ENCODE measurements at places on chromosomes 5 and 9.

GRCh38 chr9:134853893-134854292 lies 26.7 kb upstream of the FCN2 start:
- no peak for DNase-seq

DNA sequence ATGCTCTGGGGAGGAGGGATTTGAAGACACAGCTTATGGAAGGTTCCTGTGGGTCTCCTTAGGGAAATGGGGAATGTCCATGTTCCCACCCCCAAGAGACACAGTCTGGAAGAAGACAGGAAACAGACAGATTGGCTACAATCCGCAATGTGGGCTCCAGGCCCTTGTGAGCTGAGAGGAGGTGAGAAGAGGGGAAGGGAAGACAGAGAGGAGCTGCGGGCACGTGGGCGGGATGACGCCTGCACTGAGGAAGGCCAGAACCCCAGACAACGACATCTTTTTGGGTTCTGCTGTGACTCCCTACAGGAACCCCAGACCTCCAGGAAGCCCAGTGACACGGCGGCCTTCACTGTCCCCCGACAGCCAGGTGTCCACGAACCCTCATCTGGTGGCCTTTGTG lies 29.9 kb upstream of the NKD2 start:
- DNase-seq: no peak

DNA sequence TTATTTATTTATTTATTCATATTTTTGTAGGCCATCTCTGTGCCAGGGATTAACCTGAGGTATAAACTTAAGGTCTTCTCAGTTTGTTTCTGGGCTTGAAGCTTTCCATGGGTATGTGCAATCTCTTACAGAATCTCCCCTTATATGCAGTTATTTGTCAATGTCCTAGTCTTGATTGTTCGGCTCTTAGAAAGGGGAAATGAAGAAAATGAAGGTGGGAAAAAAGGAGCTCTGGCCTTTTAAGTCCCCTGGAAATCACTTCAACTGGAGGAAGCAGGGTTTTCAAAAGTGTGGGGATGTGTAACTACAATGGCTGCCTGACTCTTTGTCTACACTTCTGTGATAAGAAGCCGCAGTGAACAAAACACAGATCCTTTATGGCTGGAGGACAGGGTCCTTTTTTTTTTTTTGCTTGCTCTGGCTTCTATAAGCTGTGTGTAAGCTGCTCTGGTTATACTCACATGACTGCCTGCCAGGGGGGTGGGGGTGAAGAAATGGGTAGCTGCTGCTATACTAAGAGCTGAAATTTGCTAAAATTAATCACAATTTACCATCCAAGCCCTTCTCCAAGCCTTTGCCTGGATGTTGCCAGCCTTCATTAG lies 33.7 kb downstream of the CENPP start:
- DNase-seq: no peak

GRCh38 chr5:157951673-157952373 lies 92.9 kb upstream of the CLINT1 start:
- DNase-seq: no peak

DNA sequence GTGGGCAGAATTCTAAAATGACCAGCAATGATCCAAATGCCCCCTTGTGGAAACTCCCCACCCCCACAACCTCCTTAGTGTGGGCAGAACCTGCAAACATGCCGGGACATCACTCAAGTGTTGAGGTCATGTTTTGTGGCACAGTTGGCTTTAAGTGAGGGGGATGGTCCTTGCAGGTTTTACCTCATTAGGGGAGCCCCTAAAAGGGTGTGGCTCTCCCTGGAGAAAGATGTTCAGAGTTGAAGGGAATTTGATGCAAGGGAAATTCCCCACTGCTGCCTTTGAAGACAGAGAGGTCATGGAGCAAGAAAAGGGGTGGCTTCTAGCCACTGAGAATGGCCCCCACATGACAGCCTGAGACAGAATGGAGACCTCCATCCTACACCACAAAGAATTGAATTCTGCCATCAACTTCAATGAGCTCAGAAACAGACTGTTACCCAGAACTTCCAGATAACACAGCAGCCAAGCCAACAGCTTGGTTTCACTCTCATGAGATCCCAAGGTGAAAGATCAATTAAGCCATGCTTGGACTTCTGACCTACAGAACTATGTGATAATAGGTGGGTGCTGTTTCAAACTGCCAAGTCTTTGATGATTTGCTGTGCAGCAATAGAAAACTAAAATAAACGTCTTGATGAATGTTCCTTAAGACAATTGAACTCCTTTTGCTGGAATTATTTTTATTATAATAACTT lies 103.4 kb downstream of the MED10 start:
- no peak for DNase-seq

- DNase-seq: no peak
Measured at GRCh38 chr9:12652973-12653372, 40.2 kb upstream of the TYRP1 start.

DNA sequence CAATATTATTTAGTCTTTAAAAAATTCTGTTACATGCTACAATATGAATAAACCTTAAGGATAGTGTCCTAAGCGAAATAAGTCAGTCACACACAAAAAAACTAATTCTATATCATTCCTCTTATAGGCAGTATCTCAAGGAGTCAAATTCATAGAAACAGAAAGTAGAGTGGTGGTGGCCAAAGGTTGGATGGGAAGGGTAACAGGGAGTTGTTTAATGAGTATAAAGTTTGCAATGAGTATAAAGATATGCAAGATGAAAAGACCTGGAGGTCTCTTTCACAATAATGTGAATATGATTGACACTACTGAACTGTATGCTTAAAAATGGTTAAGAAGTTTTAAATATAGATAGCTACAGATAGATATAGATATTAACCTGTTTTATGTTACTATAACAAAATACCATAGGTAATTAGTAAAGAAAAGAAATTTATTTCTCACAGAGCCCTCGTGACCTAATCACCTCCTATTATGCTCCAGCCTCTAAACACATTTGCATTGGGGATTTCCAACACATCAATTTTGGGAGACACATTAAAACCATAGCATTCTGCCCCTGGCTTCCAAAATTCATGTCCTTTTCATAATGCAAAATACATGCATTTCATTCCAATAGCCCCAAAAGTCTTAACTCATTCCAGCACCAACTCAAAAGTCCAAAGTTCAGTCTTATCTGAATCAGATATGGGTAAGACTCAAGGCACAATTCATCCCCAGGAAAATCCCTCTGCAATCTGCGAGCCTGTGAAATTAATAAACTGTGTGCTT lies 93.6 kb downstream of the ATPSCKMT start:
- no peak for DNase-seq

- DNase-seq: no peak
Measured at GRCh38 chr9:97365634-97366033, 46.3 kb upstream of the TDRD7 start.

DNA sequence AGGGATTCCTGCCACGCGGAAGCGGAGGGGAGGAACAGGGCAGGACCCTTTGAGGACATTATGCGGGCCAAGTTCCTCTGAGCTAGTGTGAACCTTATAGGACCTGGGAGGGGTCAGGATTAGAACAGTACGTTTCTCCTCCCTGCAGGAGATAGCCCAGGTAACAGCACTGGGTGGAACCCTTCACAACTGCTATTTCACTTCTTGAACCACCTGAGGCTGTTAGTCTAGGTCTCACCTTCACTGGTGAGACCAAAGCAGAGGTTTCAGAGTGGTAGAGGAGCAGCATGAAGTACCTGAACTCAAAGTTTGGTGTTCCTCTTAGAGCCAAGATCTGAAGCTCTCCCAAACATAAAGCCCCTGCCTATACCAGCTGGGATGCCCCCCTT lies 832 bp downstream of the EIF4EBP3 start:
- DNase-seq: no peak

GRCh38 chr9:13731637-13732036 lies 452.1 kb upstream of the MPDZ start:
- DNase-seq: no peak

DNA sequence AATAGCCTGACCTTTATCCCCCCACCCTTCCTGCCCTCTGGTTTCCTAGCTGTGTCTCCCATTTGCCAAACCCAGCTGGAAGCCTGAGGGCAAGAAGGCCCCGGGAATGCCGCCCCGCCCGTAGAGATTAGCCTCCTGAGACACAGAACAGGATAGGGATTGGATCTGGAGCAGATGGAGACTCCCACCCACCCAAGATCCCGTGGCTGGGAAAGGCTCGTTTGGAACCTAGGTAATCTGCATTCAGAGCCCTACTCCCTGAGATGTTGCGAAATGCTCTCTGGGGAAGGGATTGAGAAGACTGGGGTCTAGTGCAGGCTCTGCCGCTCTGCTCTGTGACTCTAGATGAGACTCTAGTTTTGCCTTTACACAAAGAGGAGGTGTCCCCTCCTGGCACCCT lies 10.9 kb downstream of the AQP3 start:
- no peak for DNase-seq

DNA sequence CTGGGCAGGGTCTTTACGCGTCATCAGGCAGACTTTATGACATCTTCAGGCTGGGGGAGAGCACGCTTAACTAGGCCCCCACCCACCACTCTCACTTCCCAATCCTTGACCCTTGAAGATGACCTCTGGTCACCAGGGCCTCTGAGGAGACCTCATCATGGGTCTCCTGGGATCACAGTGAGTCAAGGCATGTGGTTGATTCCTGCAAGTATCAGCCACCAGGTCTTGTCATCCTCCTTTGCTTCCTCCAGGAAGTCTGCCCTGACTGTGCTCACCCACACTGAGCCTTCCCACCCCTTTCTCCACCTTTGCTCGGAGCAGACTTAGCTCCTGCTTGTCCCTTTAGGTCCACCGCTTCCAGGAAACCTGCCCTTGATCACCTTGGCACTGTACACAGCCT lies 17.3 kb downstream of the ODF2 start:
- DNase-seq: no peak

All from non-pigmented ciliary epithelial cell (primary cell).